ENCODE measurements at places on chromosomes 2 and 18.

DNA sequence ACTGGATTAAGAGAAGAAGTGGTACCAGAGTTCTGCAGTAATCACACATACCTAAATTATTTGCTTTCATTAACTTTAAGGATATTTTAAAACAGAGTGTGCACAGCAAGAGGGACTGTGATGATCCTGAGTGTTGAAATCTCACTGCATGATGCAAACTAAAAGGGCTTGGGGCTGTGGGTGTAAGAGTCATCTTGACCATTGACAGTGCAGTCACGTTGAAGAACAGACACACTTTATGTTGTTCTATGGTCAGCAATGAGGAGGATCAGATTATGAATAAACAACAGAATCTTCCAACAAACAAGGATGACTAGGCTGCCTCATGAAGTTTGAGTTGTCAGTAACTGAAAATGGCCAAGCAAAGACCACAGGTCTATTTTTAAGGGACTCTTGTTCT is 87.2 kb upstream of the GALNT5 start:
- no peak for DNase-seq

DNA sequence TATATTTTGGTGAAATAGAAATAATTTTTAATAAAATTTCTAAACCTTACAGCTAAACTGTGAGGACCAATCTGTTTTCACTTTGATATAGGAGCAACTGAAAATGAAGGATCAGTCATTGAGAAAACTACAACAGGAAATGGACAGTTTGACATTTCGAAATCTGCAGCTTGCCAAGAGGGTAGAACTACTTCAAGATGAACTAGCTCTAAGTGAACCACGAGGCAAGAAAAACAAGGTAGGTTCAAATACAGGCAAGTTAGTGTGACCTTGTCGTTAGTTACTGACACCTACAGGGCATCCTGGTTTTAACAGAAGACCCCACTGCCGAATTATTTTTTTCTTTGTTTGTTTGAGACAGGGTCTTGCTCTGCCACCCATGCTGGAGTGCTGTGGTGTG is 75.5 kb upstream of the STON1 start:
- no peak for DNase-seq

DNA sequence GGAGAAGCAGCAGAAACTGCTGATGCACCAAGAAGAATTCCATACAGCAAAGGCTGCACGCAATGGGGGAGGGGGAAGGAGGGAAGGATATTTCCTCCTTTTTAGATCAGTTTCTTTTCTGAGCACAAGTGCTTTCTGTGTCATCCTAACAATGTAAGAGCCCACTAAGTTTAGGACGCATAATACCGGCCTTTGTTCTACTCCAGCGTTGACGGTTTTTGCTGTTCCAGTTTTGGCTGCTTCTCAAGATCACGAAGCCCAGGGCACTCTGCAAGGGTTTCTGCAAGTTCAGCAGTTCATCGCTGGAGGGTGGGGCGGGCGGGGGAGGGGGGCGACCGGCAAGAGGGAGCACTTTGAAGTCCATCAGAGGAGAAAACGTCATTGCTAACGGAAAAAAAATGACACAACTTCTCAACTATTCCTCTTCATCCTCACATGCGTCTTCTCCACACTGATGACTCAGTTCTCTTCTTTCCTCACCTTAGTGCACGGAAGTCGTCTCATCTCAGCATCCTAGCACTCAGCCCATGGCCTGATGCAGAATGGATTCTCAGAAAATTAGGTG is 8.7 kb downstream of the FAM178B start:
- DNase-seq, result peak; percentile 8

DNA sequence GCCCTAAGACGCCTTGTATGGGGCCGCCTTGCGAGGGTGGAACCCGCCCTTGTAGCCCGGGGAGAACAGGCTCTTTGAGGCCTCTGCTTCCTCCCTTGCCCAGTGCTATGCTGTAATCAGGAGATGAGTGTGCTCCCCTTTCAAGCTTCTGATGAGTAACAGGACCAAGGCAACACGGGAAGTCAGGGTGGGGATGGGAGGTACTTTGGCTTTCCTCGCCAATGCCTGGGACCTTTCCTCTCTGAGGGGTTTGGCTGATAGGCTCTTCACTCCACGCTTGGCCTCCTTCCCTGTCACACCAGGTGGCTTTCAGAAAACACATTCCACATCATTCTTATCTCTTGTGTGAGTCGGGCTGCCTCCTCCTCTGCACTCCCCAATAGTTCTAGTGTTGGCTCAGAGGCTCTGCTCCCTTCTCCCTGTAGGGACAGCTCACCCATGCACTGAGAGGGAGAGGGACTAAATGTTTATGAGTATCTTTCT is 223.7 kb upstream of the TRIB2 start:
- peak; percentile 62 for DNase-seq

DNA sequence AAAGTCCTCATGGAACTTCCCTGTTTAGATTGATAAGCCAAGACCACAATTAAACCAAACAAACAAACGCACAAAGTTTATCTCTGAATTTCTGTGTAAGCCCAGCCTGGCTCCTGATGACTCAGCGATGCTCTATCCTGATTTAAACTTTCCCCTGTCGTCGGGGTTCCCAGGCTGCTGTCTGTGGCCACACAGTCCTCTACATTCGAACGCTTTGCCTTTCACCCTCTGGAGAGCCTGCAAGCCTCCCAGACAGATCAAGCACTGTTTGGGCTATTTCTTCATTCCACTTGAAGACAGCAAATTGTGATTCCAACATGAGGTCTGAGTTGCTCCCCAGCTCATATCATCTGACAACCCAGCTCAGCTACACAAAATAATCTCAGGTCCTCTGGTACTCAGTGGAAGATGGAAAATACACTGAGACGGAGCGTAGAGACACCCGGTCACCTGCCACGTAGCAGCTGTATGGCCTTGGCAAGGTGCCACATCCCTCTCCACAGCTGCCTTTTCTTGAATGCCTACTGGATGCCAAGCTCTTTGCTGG is 51.2 kb downstream of the CYRIA start:
- DNase-seq, result no peak

GRCh38 chr2:2166881-2167280 is 164.2 kb downstream of the MYT1L start:
- no peak for DNase-seq

GRCh38 chr2:25623361-25623760 is 50.0 kb downstream of the DTNB start:
- no peak for DNase-seq

DNA sequence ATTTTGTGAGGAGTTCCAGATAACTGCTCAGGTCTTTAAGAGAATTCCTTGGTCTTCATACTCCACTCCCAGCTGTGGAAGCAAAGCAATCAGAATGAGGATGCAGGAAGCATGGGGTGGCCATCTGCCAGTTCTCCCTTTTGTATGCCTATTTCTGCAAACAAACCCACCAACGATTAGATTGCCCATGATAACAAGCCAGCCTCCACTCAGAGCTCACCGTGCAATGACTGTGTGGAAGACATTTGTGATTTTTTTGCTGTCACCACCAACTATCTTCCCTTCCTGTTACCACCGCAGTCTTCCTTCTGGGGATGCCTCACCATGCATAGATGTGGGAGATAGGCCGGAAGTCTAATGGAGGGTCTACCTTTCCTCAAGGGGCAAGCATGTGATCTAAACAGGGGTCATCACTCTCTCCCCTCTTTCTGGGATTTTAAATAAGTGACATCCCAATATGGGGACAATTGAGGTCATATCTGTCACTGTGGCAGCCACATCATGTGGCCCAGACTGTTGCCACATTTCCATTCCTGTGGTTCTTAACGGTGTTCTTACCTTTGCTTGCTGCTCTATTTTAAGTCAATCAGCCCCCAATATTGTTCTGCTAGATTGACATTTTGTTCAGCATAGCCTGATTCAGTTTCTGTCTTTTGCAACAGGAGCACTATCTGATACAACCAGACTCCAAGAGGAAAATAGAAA is 4.4 kb downstream of the AFF3 start:
- DNase-seq, result no peak

- no peak for DNase-seq
Measured at GRCh38 chr2:149058936-149059335, 20.4 kb downstream of the LYPD6B start.

DNA sequence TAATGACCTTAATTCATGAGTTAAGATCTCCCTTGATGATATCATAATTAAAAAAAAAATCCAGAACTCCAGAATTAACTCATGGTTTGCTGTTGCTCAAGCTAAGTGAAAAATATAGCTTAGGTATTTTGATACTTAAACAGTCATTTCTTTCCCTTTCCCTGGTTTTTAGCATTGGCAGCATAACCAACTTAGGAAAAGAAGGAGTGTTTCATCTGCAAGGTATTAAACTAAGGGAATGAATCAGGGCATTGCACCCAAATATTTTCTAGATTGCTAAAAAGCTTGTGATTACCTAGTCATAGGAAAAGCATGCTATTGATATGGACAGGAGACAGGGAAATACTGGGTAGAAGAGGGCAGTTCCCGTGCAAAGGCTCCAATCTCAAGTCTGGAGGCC is 207.2 kb downstream of the LRP1B start:
- no peak for DNase-seq

GRCh38 chr2:223418604-223419199 is 183.5 kb downstream of the SCG2 start:
- no peak for DNase-seq

- DNase-seq, result no peak
Measured at GRCh38 chr2:60544954-60545560, 8.4 kb downstream of the BCL11A start.

- no peak for DNase-seq
Measured at GRCh38 chr2:65498396-65498795, 66.0 kb upstream of the SPRED2 start.

DNA sequence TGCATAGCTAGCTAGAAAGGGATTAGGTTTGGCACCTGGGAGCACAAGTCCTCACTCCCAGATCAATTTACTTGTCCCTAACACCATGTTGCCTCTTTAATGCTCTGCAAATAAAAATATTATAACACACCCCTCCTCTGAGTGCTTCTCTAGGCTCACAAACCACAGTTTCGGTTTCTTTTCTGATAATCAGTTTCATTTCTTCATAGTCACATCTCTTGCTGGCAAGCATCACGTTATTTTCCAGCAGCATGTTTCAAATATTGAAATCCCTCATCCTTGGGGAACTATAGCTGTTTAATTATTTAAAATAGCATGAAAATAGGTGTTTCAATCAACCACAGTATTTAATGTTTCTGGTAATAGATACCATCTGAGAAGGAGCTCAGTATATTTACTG is 13.9 kb upstream of the SMCHD1 start:
- no peak for DNase-seq

- no peak for DNase-seq
Measured at GRCh38 chr2:234403074-234403473, 93.8 kb downstream of the ARL4C start.

GRCh38 chr2:161250864-161251436 is 57.3 kb upstream of the PSMD14 start:
- DNase-seq, result no peak

- DNase-seq, result no peak
Measured at GRCh38 chr2:55150834-55151233, 81.3 kb downstream of the CLHC1 start.

GRCh38 chr18:78776706-78777285 is 202.8 kb upstream of the SALL3 start:
- DNase-seq, result no peak

- DNase-seq, result no peak
Measured at GRCh38 chr2:44928483-44929158, 12.9 kb upstream of the SIX3 start.

DNA sequence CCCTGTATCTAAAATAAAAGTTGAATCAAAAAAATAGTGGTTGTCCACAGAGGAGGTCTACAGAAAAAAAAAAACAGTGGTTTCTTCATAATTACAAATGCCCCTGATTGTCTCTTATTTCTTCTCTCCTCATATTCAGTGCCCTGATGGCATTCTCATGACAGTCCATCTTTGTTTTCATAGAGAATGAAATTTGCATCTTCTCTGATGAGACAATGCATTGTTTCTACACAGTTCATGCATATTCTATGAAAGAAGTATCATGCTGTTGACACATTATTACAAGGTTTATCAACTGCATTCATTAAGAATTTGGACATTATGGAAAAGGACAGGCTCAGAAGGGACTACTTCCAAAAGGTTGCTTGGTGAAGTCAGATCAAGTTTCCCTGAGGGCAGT is 59.5 kb downstream of the LHCGR start:
- DNase-seq, result no peak

GRCh38 chr2:144170179-144170578 is 349.7 kb downstream of the ZEB2 start:
- DNase-seq, result no peak

- DNase-seq, result no peak
Measured at GRCh38 chr2:157871415-157871814, 4.7 kb downstream of the ACVR1 start.

DNA sequence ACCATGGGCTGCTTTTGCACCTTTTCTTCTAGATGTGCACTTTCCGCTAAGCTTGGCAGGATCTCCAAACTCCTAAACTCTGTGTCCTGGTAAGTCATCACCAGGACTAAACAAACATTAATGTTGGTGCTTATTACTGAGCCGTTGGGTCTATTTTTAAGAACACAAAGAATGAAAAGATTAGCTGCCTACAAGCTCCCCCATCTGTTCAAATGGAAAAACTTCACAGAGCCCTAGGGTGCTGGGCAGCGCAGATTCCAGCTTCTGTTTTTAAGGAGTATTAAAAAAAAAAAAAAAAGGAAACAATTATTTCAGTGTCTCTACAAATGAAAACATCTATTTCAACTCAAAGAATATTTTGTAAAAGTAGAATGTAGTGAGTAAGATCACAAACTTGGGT is 97.8 kb upstream of the AQP4 start:
- no peak for DNase-seq

DNA sequence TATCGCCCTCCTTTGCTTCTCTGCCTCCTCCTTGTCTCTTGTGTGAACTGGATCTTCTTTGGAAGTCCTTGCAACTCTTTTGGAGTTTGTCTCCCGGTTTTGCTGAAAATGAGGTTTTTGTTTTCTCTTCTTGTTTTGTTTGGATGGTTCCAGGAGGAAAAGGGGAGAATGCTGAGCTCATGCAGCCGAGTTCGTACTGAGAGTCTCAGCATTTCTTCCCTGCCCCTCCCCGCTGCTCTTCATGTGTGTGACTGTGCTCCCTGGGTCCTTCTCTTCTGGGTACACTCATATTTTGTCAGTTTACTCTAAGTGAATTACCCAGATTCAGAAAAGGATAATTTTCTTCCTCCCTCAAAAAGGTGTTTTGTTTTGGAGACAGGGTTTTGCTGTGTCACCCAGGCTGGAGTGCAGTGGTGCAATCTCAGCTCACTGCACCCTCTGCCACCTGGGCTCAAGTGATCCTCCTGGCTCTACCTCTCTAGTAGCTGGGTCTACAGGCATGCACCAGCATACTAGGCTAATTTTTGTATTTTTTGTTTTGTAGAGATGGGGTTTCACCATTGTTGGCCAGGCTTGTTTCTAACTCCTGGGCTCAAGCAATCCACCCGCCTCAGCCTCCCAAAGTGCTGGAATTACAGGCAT is 142.9 kb upstream of the IL1R2 start:
- no peak for DNase-seq

All from stimulated activated CD4-positive, alpha-beta T cell treated with anti-CD3 and anti-CD28 coated beads, Interleukin-1b, Interleukin-23, amount 100 ng/mL, for 48 hours (primary cell).